Endothelial cell (in vitro differentiated cells): ENCODE measurements at places on chromosomes 11 and 22.

DNA sequence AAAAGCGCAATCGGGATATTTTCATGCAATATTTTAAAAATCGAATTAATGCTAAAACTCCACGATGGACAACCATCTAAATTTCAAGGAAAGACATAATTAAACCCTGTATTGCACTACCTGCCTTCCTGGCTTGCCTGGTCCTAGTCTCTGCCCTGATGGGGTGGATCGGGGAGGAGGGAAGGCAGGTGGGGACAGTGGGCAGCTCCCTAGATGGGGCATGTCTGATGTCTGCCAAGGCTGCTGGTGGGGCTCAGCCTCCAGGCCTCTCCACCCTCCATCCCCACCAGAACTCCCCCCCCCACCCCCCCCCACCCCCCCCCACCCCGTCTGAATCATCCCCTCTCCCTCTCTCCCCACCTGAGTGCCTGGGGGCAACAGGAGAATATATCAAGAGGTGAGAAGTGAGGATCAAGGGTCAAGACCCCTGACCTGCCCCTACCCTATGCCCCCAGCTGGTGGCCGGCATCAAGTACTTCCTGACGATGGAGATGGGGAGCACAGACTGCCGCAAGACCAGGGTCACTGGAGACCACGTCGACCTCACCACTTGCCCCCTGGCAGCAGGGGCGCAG lies 650 bp downstream of the CST6 start:
- H3K4me1 ChIP-seq, result peaks cover 12% of the 10 kb centered on the region
- no peak for DNase-seq
- no peak overlapping the region for H3K27ac ChIP-seq

- peaks cover 2% of the 10 kb centered on the region for H3K4me1 ChIP-seq
- no peak overlapping the region for H3K4me3 ChIP-seq
- H3K36me3 ChIP-seq, result no peaks in the 10 kb centered on the region
- no peak overlapping the region for H3K27ac ChIP-seq
- peaks cover 12% of the 10 kb centered on the region for H3K27me3 ChIP-seq
Measured at GRCh38 chr22:17580441-17581031, 17.2 kb downstream of the SLC25A18 start.

DNA sequence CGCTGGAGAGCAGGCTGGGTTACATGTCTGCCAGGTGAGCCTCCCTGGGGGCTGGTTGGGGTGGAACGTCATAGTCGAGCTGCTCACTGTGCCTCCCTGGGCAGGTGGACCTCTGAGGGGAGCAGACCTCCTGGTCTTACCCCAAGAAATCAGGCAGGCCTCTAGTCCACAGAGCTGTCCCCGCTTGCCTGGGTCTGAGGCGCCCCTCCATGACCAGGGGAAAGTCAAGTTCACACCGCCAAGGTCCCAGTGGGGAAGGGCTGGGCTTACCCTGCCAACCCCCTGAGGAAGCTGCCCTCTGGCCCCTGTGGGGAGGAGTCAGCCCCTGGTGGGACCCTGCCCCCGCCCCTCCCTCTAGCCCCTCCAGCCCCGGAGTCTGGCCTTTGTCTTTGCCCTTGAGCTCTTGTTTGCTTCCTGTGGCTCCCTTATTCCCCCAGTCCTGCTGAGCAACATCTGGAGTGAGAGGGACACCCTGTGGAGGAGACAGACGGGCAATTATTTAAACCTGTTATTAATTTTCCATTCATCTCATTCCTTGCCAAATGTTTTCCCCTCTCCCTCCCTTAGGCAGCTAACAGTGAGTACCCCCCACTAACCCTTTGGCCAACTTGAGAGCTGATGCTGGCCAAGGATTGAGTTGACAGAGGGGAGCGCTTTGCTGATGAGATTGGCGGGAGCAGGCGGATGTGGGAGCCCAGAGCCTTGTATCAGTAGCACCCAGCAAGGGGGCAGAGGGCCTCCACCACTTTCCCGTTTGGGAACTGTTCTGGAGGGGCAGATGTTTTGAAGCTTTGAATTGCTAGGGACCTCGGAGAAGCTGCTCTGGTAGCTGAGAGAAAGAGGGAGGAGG lies 83.4 kb downstream of the CEP164 start:
- H3K36me3 ChIP-seq, result peaks cover 35% of the 10 kb centered on the region
- no peak overlapping the region for H3K4me3 ChIP-seq
- H3K27ac ChIP-seq, result no peak overlapping the region
- H3K27me3 ChIP-seq, result no peaks in the 10 kb centered on the region

GRCh38 chr11:65386307-65387140 lies at the start of gene FRMD8:
FRMD8 (plus strand) TSS chr11:65386637; CDS start chr11:65387037, 400 bp downstream.
- H3K27me3 ChIP-seq, result peaks cover 9% of the 10 kb centered on the region
- H3K4me1 ChIP-seq, result peaks cover 55% of the 10 kb centered on the region
- DNase-seq, result peak; percentile 86
- H3K4me3 ChIP-seq, result peak within 1 kb of the TSS; percentile 94
- no peaks in the 10 kb centered on the region for H3K36me3 ChIP-seq
- no peak within 1 kb of the TSS for H3K27ac ChIP-seq

DNA sequence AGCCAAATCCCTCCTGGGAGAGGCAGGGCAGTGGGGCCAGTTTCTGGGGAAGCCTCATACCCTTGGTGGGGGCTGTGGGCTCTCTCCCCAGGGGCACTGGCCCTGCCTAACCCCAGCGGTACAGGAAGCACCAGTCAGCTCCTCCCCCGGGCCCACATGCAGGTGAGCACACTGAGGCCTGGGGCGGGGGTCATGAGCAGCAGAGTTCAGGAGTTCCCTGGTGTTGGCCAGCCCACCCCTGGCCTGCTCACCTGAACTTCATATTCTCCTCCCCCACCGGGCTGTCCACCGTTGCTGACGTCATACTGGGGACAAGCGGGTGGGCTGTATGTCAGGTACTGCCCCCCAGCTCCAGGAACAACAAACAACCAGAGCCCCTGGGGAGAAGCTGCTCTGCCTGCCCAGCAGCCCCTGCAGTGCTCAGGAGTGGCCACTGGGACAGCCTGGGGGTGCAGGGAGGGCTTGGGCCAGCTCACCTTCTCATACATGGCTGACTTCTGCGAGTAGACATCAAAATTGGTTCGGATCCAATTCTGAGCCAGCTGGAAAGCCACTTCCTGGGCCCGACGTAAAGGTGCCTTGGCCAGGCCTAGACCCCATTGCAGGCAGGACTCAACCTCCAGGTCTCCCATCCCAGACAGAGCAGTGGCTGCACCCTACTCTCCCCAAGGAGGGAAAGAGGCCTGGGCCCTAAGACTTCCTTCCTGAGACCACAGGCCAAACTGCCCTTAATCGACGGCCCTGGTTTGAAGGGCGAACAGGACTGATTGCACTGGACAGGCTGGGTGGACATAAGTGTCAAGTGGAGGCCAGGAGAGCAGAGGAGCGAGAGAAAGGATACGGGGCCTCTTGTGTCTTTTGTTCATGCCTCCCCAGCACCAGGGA lies 20.8 kb downstream of the TREH start:
- peak; percentile 25 for DNase-seq
- H3K4me3 ChIP-seq, result no peak overlapping the region
- H3K27me3 ChIP-seq, result peaks cover 9% of the 10 kb centered on the region
- peaks cover 13% of the 10 kb centered on the region for H3K36me3 ChIP-seq
- peaks cover 8% of the 10 kb centered on the region for H3K4me1 ChIP-seq

DNA sequence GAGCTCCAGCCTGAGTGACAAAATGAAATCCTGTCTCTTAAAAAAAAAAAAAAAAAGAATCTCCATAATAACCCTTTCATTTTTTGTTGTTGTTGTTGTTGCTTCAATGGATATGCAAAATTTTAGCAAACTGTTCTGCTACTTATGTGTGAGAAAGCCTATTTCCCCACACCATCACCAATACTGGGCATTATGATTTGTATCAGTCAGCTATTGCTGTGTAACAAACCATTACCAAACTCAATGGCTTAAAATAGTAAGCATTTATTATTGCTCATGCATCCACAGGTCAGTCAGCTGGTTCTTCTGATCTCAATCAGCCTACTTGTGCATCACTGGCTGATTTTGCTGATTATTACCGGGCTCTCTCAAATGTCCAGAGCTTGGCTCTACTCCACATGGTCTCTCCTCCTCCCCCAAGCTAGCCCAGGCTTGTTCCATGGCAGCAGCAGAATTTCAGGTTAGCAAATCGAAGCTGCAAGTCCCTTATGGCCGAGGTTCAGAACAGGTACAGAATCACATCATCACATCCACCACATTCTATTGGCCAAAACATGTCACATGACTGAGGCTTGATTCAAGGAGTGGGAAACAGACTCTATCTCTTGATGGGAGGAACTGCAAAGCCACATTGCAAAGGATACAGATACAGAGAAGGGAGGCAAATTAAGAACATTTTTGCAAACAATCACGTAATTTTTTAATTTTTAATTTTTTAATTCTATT lies 135.1 kb downstream of the MN1 start:
- peaks cover 4% of the 10 kb centered on the region for H3K27me3 ChIP-seq
- H3K4me3 ChIP-seq, result no peak overlapping the region
- H3K36me3 ChIP-seq, result peaks cover 3% of the 10 kb centered on the region
- peaks cover 18% of the 10 kb centered on the region for H3K4me1 ChIP-seq

DNA sequence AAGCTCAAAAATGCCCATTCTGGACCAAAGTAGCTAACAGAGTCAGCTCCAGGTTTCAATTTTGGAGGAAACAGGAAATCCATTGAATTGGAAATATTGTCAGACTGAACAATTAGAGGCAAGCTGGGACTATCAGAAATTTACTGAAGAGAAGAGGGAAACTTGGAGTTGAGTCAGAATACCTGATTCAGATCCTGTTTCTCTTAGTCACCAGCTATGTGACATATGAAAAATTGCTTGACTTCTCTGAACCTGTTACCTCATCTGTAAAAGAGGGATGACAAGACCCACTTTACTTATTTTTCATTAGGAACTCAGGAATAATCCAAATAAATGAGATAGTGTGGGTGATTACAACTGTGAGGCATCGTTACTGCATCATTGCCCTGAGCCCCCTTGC lies 148.9 kb upstream of the CADM1 start:
- peaks cover 3% of the 10 kb centered on the region for H3K36me3 ChIP-seq
- H3K27me3 ChIP-seq, result peaks cover 9% of the 10 kb centered on the region
- no peak for DNase-seq
- H3K4me1 ChIP-seq, result no peaks in the 10 kb centered on the region

- no peaks in the 10 kb centered on the region for H3K36me3 ChIP-seq
- H3K27me3 ChIP-seq, result no peaks in the 10 kb centered on the region
- no peak overlapping the region for H3K27ac ChIP-seq
- H3K4me3 ChIP-seq, result no peak overlapping the region
- no peak for DNase-seq
Measured at GRCh38 chr11:82012276-82012675, 721.4 kb downstream of the FAM181B start.

- H3K27ac ChIP-seq, result no peak overlapping the region
- H3K4me3 ChIP-seq, result no peak overlapping the region
- no peak for DNase-seq
- peaks cover 1% of the 10 kb centered on the region for H3K27me3 ChIP-seq
Measured at GRCh38 chr22:44522526-44523170, 24.6 kb upstream of the RTL6 start.

DNA sequence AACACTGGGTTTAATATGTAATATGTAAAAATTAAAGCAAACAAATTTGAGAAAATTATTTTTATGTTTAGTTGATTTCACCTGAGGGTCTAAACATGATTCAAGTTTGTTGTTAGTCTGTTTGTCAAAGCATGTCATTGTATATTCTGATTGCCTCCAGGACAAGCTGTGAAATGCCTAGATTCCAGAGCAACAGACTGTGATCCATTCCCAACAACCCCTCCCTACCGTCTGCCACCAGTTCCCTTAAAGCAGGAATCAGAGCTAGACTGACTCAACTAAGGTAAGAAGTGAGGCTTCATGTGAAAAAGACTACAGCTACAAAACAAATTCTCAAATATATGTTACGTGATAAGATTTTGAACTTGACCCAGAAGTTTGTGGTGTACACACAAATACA lies 304.2 kb downstream of the RAB38 start:
- no peaks in the 10 kb centered on the region for H3K4me1 ChIP-seq
- H3K27ac ChIP-seq, result no peak overlapping the region
- no peak overlapping the region for H3K4me3 ChIP-seq

DNA sequence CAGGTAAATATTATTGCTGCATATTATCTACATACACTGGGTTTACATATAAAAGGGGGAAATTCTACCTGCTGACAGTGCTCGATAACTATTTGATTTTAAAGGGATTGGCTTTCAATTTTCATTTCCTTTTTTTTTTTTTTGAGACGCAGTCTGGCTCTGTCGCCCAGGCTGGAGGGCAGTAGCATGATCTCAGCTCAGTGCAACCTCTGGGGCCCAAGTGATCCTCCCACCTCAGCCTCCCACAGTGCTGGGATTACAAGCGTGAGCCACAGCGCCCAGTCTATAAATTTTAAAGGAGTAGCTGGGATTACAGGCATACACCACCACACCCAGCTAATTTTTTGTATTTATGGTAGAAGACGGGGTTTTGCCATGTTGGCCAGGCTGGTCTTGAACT lies 3.2 kb upstream of the PCF11 start:
- peaks cover 4% of the 10 kb centered on the region for H3K36me3 ChIP-seq
- DNase-seq, result no peak
- peaks cover 18% of the 10 kb centered on the region for H3K27me3 ChIP-seq
- H3K4me3 ChIP-seq, result no peak overlapping the region

- H3K36me3 ChIP-seq, result peaks cover 4% of the 10 kb centered on the region
- no peak overlapping the region for H3K4me3 ChIP-seq
- no peak for DNase-seq
Measured at GRCh38 chr11:44573333-44573732, 7.9 kb downstream of the CD82 start.

- H3K4me3 ChIP-seq, result no peak overlapping the region
- no peaks in the 10 kb centered on the region for H3K27me3 ChIP-seq
- peak; percentile 16 for DNase-seq
- H3K4me1 ChIP-seq, result peaks cover 65% of the 10 kb centered on the region
- H3K27ac ChIP-seq, result peak overlapping the region; percentile 93
- H3K36me3 ChIP-seq, result peaks cover 4% of the 10 kb centered on the region
Measured at GRCh38 chr11:86940122-86940777, 14.9 kb downstream of the FZD4 start.

DNA sequence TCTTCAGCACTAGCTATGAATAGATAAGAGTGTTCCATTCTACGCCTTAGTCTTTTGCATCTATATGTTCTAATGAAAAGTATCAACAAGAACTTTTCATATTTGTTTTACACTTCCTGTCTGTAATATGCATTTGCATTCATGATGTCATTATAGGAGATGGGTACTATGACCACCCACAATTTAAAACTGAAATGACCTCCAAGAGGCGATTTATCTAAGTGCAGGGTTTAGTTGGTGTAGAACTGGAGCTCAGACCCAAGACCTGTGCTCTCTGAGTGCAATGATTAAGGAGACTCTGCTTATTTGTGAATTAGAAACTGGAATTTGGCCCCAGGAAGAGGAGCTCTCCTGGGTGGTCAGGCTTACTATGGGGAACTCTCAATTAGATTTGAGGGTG lies 289.1 kb downstream of the ETS1 start:
- H3K4me3 ChIP-seq, result no peak overlapping the region
- DNase-seq, result no peak
- no peak overlapping the region for H3K27ac ChIP-seq
- H3K4me1 ChIP-seq, result no peaks in the 10 kb centered on the region
- no peaks in the 10 kb centered on the region for H3K27me3 ChIP-seq
- no peaks in the 10 kb centered on the region for H3K36me3 ChIP-seq

GRCh38 chr11:133360860-133361688 lies 171.2 kb downstream of the OPCML start:
- H3K4me3 ChIP-seq, result no peak overlapping the region
- DNase-seq, result no peak
- no peaks in the 10 kb centered on the region for H3K4me1 ChIP-seq
- no peak overlapping the region for H3K27ac ChIP-seq
- H3K36me3 ChIP-seq, result no peaks in the 10 kb centered on the region

- no peak for DNase-seq
- no peak overlapping the region for H3K4me3 ChIP-seq
- peaks cover 8% of the 10 kb centered on the region for H3K36me3 ChIP-seq
- peaks cover 22% of the 10 kb centered on the region for H3K4me1 ChIP-seq
- H3K27ac ChIP-seq, result no peak overlapping the region
- H3K27me3 ChIP-seq, result peaks cover 16% of the 10 kb centered on the region
Measured at GRCh38 chr11:66324664-66325063, 7.8 kb upstream of the CD248 start.
